PC-9 (cell line): ENCODE measurements at places on chromosomes 12 and 14.

GRCh38 chr14:54814076-54814475, 88.5 kb downstream of the GCH1 start:
- H3K27ac ChIP-seq: no peak overlapping the region
- H3K36me3 ChIP-seq: no peaks in the 10 kb centered on the region
- H3K4me3 ChIP-seq: no peak overlapping the region
- no peak for DNase-seq

DNA sequence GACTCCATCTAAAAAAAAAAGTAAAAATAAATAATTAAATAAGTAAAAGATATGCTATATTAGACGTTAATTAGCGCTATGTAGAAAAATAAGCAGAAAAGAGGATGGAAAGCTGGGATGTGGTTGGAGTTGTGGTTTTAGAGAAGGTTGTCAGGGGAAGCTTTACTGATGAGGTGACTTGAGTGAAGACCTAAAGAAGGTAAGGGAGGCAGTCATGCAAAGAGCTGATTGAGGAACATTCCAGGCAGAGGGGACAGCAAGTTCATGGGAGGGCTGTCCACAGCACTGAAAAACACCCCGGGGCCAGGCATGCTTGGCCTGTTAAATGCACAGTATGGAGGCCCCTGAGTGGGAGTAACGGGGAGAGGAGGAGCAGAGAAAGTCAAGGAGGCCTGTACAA, 15.7 kb downstream of the SMAGP start:
- H3K36me3 ChIP-seq: peaks cover 5% of the 10 kb centered on the region; the same call in 1 of the 2 replicates
- H3K27me3 ChIP-seq: no peaks in the 10 kb centered on the region
- DNase-seq: no peak
- no peaks in the 10 kb centered on the region for H3K4me1 ChIP-seq

- H3K4me1 ChIP-seq: no peaks in the 10 kb centered on the region
- H3K4me3 ChIP-seq: no peak overlapping the region
- H3K27ac ChIP-seq: no peak overlapping the region
- DNase-seq: no peak
- H3K36me3 ChIP-seq: 0 out of 2 replicates have a peak, but pooled peaks cover 10% of the 10 kb centered on the region
- H3K27me3 ChIP-seq: no peaks in the 10 kb centered on the region
Observed at GRCh38 chr14:71013551-71014192, 106.4 kb downstream of the PCNX1 start.

GRCh38 chr12:5200278-5201087, 156.8 kb downstream of the KCNA5 start:
- H3K27me3 ChIP-seq: peaks cover 4% of the 10 kb centered on the region; the same call in 1 of the 2 replicates
- no peaks in the 10 kb centered on the region for H3K36me3 ChIP-seq
- H3K27ac ChIP-seq: no peak overlapping the region
- no peak overlapping the region for H3K4me3 ChIP-seq

GRCh38 chr14:55303691-55304145, 32.5 kb downstream of the FBXO34 start:
- no peaks in the 10 kb centered on the region for H3K4me1 ChIP-seq
- no peak overlapping the region for H3K27ac ChIP-seq
- no peak for DNase-seq
- H3K36me3 ChIP-seq: peaks cover 7% of the 10 kb centered on the region; the same call in 1 of the 2 replicates

DNA sequence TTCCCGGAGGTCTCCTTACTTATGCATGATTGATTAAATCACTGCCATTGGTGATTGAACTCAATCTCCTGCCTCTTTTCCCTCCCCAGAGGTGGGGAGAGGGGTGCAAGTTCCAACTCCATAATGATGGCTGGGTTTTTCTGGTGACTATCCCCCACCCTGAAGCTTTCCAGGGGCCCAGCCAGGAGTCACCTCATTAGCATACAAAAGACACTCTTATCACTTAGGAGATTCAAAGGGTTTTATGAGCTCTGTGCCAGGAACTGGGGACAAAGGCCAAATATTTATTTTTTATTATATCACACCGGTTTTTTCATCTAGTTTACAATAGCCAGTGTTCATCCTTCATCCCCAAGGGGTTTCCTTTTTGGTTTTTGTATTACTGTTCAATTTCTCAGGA, 300.7 kb downstream of the ETNK1 start:
- H3K27me3 ChIP-seq: peaks cover 23% of the 10 kb centered on the region
- no peak for DNase-seq
- no peak overlapping the region for H3K27ac ChIP-seq
- H3K36me3 ChIP-seq: no peaks in the 10 kb centered on the region
- no peak overlapping the region for H3K4me3 ChIP-seq
- H3K4me1 ChIP-seq: no peaks in the 10 kb centered on the region

DNA sequence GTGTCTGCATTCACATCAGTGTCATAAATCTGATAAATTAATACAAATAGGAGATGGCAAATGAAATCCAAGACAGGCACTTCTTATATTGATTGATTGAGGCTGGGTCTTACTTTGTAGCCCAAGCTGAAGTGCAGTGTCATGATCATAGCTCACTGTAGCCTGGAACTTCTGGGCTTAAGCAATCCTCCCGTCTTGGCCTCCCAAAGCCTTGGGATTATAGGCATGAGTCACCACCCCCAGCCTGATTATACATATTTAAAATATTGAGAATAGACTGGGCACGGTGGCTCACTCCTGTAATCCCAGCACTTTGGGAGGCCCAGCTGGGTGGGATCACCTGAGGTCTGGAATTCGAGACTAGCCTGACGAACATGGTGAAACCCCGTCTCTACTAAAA, 51.3 kb downstream of the MARK3 start:
- no peak overlapping the region for H3K4me3 ChIP-seq
- peak; percentile 55 for DNase-seq
- no peaks in the 10 kb centered on the region for H3K4me1 ChIP-seq
- peak overlapping the region; percentile 28 for H3K27ac ChIP-seq

GRCh38 chr12:59119676-59120075, 199.4 kb upstream of the LRIG3 start:
- no peak overlapping the region for H3K4me3 ChIP-seq
- no peak for DNase-seq
- H3K27ac ChIP-seq: no peak overlapping the region

- no peak overlapping the region for H3K4me3 ChIP-seq
- no peaks in the 10 kb centered on the region for H3K27me3 ChIP-seq
- no peak for DNase-seq
- H3K36me3 ChIP-seq: no peaks in the 10 kb centered on the region
- no peak overlapping the region for H3K27ac ChIP-seq
- H3K4me1 ChIP-seq: no peaks in the 10 kb centered on the region
Observed at GRCh38 chr12:19641235-19642080, 202.2 kb downstream of the AEBP2 start.

- H3K27ac ChIP-seq: no peak overlapping the region
- H3K36me3 ChIP-seq: no peaks in the 10 kb centered on the region
- no peak for DNase-seq
- H3K4me3 ChIP-seq: no peak overlapping the region
- H3K27me3 ChIP-seq: peaks cover 98% of the 10 kb centered on the region
- H3K4me1 ChIP-seq: no peaks in the 10 kb centered on the region
Observed at GRCh38 chr12:130922511-130922953, 31.2 kb upstream of the ADGRD1 start.

DNA sequence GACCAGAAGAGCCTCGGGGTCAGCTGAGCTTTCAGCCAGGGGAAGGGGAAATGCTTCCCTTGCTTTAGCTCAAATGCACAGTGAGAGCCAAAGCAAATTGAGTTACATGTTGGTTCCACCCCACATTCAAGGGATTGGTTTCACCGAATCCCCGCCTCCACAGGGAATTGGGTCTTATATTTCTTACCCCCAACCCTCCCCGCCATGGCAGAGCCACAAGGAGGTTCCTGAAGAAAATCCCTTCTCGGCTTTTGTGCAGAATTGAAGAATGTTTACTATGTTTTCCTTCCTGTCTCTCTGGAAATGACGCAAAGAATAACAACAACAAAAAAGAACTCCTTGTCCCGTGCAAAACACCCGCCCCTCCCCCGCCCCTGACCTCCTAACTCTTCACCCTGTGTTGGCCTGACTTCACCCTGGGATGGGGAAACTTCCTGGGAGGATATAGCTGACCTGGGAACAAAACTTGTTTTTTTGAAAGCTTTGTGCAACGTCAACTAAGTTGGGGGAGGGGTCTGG, 21.9 kb upstream of the CIPC start:
- DNase-seq: no peak
- no peak overlapping the region for H3K4me3 ChIP-seq
- no peak overlapping the region for H3K27ac ChIP-seq

DNA sequence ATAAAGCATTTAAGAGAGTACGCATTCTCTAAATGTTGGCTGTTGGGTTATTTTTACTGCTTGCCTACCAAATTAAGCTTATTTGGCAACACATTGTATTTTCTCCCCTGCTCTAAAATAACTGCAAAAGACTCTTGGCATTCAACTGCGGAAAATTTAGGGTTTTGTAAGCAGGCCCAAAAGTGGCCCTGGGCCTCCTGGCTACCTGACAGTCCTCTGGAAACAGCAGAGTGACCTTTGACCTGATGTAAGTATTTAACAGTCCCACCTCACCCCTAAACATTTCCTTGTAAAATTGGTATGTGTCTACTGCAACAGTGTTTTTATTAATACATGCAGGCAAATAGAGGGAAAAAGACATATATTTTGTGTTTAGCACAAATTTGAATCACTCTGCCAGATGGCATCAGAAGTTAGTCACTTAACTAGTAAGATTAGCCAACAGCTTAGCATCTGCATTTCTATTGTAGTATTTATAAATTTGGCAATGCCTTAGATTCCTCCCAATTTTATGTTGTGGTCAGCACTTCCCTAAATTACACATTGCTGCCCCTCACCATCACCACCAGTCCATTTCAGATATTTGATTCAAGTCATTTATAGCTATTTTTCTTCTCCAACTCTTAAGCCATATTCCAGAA, 11.2 kb downstream of the LLPH start:
- H3K4me1 ChIP-seq: no peaks in the 10 kb centered on the region
- H3K27me3 ChIP-seq: no peaks in the 10 kb centered on the region
- no peak for DNase-seq
- H3K36me3 ChIP-seq: peaks cover 12% of the 10 kb centered on the region; the same call in 1 of the 2 replicates

DNA sequence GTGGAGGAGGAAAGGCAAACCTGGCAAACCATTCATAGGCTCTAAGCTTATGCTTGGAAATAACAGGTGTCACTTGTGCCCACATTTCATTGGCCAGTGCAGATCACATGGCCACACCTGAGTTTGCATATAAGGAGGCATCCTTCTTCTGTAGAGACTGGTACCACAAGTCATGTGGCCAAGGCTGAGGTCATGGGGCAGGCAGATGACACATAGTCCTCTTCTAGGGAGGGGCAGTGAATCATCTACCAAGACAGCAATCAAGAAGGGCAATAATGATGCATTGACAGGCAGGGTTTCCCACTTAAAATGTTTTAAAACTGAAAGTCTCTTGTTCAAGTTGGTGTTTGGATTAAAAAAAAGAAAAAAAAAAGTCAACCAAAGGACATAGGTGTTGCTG, 77.3 kb downstream of the DAAM1 start:
- H3K27ac ChIP-seq: no peak overlapping the region
- peaks cover 21% of the 10 kb centered on the region; the same call in 1 of the 2 replicates for H3K36me3 ChIP-seq
- peaks cover 2% of the 10 kb centered on the region; the same call in 1 of the 2 replicates for H3K4me1 ChIP-seq
- no peak for DNase-seq

- H3K27me3 ChIP-seq: no peaks in the 10 kb centered on the region
- H3K4me3 ChIP-seq: no peak overlapping the region
- H3K27ac ChIP-seq: no peak overlapping the region
Observed at GRCh38 chr12:74119811-74120362, 417.7 kb upstream of the ATXN7L3B start.

- no peak overlapping the region for H3K27ac ChIP-seq
- no peak for DNase-seq
- no peak overlapping the region for H3K4me3 ChIP-seq
- no peaks in the 10 kb centered on the region for H3K36me3 ChIP-seq
- H3K4me1 ChIP-seq: peaks cover 13% of the 10 kb centered on the region; the same call in 1 of the 2 replicates
Observed at GRCh38 chr12:45612044-45612794, 117.3 kb upstream of the ARID2 start.

DNA sequence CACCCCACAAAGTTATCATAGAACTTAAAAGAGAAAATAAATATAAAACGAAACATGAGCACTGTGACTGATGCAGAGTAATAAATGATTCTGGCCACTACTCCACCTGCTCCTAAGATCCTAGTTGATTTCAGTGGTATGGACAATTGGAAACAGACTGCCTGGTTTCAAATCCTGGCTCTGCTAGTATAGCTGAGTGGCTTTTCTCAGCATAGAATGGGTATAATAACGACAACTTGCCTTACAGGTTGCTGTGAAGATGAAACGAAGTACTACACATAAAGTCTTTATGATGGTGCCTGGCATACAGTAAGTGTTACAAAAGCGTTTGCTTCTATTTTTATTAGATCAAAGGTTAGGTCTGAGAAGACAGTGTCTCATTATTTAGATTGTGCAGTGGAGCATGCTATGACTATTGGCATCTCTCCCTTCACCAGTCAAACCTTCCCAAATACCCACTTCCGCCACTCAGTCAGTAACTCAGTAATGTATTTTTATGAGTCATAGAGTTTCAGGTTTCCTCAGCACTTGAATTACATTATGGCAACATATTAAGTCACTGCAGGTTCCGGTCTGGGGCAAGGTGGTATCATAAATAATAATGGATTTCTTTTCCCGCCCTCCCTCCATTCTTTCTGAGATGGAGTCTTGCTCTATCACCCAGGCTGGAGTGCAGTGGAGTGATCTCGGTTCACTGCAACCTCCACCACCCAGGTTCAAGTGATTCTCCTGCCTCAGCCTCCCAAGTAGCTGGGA, 29.7 kb upstream of the NR2C1 start:
- peak overlapping the region; percentile 88 for H3K27ac ChIP-seq
- H3K4me1 ChIP-seq: peaks cover 64% of the 10 kb centered on the region
- peak; percentile 51 for DNase-seq
- 0 out of 2 replicates have a peak, but pooled peaks cover 17% of the 10 kb centered on the region for H3K36me3 ChIP-seq

GRCh38 chr12:71702590-71702989, 16.7 kb downstream of the TMEM19 start:
- no peak overlapping the region for H3K27ac ChIP-seq
- peaks cover 10% of the 10 kb centered on the region; the same call in 1 of the 2 replicates for H3K4me1 ChIP-seq
- no peaks in the 10 kb centered on the region; the same call in 1 of the 2 replicates for H3K36me3 ChIP-seq
- H3K27me3 ChIP-seq: no peaks in the 10 kb centered on the region

DNA sequence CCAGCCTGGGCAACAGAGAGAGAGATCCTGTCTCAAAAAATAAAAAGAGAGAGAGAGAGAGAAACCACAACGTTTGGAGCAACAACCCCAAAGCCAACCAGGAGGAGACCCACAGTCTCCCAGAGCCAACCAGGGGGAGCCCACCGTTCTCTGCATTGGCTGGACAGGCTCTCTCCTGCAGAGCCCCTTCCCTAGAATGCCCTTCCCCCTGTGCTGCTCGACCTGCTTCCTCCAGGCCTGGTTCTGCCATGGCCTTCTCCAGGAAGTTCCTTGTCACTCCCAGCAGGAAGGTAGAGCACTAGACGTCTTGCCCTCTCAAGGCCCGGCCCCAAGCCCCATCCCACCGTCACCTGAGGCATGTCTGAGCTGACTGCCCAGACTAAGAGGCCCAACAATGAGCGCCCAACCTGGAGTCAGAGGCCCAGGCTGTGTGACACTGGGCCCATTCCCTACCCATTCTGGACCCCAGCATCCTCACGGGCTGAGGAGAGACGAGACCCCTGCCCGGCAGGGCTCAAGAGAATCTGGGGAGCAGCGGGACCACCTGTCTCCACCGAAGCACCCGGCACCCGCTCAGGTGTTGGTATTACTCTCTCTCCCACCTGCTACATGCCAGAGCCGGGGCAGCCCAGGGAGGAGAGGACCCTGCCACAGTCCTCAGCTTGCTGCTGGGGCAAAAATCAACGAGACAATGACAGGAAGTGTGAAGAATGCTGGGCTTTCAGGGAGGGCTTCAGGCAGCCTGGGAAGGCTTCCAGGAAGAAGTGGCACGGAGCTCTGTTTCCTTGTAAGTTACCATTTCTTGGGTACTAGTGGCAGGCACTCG, 61.2 kb downstream of the DIO3 start:
- peaks cover 11% of the 10 kb centered on the region for H3K4me1 ChIP-seq
- no peaks in the 10 kb centered on the region for H3K36me3 ChIP-seq
- no peaks in the 10 kb centered on the region for H3K27me3 ChIP-seq
- no peak overlapping the region for H3K4me3 ChIP-seq

GRCh38 chr12:64672925-64673409, 62.7 kb downstream of the RASSF3 start:
- peak overlapping the region; percentile 87 for H3K27ac ChIP-seq
- DNase-seq: peak; percentile 71
- H3K27me3 ChIP-seq: no peaks in the 10 kb centered on the region
- H3K4me1 ChIP-seq: peaks cover 82% of the 10 kb centered on the region
